Activated naive CD4-positive, alpha-beta T cell treated with Interleukin-2 at 50 U/mL for 16 hours (primary cell): ENCODE measurements at places on chromosomes 11 and 22.

DNA sequence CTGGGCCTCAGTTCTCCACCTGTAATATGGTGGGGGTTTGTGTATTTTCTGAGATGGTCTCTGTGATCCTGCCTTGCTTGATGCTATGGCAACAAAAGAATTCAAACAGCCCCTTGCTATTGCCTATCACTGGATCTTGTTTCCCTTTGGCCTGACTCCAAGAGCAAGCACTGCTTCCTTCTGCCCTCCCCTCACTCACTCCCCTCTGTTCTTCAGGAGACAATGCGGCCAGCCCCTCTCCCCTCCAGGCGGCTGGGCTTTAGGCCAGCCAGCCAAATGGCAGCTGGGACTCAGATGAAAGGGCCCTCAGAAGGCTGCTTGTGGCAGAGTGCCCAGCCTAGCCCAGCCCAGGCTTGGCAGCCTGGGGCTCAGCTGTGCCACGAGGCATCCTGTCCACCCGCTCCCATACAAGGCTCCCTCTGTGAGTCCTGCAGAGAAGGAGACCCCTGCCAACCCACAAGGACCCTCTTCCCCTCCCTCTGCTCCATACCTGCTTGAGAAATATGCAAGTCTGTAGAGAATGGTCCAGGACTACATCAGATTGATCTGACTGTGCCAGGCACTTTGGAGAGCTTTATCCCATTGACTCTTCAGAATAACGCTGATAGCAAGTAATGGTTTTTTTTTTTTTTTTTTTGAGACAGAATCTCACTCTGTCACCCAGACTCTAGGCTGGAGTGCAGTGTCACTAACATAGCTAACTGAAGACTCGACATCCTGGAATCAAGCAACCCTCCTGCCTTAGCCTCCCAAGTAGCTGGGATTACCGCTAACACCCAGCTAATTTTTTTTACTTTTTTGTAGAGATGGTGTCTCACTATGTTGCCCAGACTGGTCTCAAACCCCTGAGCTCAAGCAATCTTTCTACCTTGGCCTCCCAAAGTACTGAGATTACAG is 7.6 kb upstream of the KCTD14 start:
- no peak for DNase-seq

- DNase-seq = no peak
Measured at GRCh38 chr11:61911128-61911700, 6.2 kb downstream of the RAB3IL1 start.

DNA sequence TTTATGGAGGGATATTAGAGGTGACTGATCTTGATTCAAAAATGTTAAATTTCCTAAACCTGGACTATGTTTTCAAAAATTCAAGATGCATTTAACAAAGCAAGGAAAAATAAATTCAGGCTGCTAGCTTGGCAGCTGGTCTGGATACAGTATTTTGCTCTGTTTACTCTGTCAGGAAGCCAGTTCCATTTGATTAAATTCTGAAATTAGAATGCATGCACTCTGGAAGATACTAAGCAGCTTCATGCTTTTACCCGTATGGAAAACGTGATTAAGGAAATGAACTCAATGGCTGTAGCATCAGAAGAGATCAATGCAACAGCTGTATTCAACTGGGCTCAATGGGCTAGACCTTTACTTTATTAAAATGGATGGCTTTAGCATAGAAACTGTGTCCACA is 14.2 kb downstream of the C11orf71 start:
- no peak for DNase-seq

DNA sequence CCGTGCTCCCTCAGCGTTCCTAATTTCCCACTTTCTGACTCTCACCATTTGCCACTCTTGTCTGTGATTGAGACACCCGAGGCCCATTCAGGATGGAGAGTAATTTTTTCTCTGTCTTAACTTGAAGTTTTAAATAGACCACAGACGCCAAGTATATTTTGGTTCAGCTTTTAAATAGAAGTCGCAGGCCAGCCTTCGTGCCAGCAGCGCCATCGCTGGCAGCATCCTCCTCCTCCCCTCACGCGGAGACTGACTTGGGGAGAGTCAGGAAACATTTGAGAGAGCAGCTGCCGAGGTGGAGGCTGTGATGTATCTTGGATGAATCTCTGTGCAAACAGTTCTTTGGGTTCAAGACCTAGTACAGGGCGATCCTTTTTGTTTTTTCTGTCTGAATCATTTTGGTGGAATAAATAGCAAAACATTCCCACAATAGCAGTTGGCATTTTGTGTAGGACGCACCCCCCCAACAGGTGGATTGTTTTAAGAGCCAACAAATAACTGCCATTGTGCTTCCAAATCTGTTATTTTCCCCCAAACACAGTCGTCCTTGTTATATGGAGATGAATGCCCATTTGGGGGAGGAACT is 889 bp upstream of the DMC1 start:
- DNase-seq = peak; percentile 28

DNA sequence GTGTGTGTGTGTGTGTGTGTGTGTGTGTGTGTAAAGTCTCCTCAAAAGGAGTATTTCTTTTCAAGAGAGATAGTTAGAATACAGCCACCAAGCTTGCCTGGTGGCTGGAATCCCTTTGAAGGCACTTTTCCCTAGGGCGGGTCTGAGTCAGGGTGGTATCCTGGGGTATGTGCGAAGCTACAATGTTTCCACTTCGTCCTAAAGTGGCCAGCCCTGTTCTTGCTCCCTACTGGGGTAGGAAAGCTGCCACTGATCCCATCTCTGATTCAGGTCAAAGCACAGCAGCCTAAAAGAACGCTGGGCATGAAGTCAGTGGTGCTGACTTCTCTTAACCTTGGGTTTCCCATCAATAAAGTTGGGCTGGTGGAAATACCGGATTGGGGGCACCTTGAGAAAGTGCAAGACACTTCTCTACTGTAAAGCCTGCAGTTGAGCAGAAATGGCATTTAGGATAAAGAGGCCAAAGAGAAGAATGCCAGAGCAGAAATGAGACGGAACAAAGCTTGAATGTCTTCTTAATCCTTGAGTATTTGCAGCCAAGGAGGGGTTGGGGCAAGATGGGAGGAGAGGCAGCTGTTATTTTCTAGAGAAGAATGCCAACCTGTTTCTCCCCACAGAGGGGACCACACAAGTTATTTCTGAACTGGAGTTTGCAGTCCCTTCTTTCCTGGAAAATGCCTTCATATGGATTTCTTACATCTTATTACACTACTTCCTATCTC is 35.3 kb downstream of the ZNRF3 start:
- no peak for DNase-seq

GRCh38 chr11:23897453-23898286 is 599.2 kb upstream of the LUZP2 start:
- DNase-seq = no peak

DNA sequence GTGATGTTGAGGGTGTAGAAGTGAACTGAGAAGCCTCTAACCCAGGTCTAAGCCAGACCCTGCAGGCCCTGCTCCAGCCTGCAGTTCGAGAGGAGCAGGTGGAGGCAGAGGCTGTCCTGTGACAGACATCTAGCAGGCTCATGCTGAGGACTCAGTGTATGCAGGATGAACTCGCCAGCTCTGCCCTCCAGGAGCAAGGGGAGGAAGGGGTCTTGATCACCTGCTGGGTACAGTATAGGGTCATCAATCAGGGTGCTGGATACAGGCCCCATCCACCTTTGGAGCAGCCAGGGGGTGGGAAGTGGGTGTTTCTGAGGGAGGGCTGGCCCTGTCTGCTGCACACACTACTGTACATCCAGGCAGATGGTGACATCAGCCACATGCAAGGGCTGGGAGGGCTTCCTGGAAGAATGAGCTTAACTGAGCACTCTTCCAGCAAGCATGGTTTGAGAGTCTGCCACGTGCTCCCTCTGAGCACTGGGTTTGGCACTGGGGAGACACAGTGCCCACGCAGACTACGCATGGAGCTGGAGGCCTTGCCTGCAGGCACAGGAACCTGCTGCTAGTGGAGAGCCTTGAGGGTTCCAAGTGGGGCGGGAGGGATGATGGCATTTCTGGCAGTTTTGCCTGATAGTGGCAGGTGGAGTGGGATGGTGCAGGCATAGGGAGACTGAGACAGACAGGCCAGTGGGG is 9.2 kb downstream of the MAPK8IP1 start:
- DNase-seq = no peak

DNA sequence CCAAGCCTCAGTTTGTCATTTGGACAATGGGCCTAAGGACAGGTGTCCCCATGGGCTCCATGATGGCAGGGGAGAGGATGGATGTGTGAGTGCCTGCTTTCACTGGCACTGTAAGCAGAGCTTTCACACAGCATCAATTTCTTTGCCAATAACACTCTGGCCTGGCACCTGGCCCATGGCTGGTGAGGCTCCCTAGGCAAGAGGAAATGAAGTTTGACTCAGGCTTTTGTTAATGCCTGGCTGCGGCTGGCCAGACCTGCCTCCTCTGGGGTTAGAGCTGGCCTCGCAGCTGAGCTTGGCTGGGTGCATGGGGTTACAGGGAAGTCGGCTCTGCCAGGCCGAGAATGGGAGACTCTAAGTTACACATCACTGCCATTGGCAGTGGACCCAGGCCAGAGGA is 30.0 kb upstream of the SEZ6L start:
- DNase-seq = no peak

- no peak for DNase-seq
Measured at GRCh38 chr22:48797731-48798130, 1029.9 kb downstream of the BRD1 start.

- DNase-seq = no peak
Measured at GRCh38 chr11:122721964-122722266, 66.4 kb downstream of the UBASH3B start.

- peak; percentile 3 for DNase-seq
Measured at GRCh38 chr11:122215244-122215992, 99.4 kb upstream of the BLID start.

DNA sequence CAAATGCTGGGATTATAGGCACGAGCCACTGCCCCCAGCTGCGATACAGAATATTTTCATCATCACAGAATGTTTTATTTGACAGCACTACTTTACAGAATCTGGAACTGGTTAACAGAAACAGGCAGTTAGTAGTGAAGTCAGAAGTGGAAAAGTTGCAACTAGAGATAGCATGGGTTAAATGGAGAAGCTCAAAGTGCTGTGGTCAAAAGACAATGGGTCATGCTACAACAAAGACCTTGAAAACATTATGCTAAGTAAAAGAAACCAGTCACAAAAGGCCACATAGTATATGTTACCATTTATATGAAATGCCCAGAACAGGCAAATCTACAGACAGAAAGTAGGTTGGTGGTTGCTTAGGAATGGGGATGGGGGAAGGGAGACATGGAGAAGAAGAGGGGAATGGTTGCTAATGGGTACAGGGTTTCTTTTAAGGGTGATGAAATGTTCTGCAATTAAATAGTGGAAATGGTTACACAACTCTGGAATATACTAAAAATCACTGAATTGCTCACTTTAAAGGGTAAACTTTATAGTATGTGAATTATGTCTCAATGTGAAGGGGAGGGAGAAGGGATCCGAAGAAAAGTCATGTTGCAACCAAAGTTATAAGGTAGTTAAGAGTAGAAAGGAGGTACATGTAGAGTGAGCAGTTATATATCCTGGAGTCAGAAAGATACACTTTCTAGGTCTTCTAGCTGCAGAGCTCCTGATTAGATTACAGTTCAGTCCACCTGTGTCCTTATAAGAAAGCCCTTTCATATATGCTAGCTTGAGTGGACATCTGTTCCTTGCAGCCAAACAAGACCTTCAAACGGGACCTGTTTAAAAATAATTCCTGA is 46.3 kb upstream of the RAPSN start:
- DNase-seq = no peak

DNA sequence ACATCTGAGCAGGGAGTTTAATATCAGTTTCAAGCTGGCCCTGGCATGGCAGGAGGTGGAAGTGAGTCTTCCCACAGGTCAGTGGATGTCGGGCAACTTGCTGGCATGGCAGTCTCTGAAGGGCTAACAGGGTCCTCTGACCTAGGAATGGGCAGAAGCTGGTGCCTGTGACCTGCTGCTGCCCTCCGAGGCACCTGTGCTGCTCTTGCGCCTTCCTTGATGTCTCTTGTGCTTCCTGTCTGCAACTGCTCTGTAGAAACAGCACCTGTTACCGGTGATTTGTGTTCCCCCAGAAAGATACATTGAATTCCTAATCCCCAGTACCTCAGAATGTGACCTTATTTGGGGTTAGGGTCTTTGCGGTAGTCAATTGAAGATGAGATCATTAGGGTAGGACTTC is 110.3 kb downstream of the RPS6KA4 start:
- no peak for DNase-seq

DNA sequence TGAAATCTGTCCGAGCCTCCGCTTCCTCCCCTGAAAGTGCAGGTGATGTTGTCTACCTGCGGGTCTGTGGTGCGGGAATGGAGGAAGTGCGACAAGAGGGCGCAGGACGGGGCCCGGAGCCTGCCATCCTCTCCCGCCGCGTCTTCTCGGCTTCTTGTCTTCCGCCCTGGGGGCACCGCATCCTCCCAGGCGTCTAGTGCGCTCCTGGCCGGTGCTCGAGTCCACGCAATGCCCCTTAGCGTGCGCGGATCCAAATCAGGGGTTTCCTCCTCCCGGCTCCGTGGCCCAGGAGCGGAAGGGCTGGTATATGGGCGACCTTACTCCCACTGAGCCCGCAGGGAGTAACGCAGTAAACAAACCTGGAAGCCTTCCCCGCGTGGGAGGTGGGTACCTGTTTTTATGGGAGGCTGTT is 405 bp downstream of the SFI1 start:
- DNase-seq = peak; percentile 50

- no peak for DNase-seq
Measured at GRCh38 chr11:123578778-123579481, 75.5 kb downstream of the SCN3B start.
